ENCODE measurements at places on chromosomes 12 and 14.

DNA sequence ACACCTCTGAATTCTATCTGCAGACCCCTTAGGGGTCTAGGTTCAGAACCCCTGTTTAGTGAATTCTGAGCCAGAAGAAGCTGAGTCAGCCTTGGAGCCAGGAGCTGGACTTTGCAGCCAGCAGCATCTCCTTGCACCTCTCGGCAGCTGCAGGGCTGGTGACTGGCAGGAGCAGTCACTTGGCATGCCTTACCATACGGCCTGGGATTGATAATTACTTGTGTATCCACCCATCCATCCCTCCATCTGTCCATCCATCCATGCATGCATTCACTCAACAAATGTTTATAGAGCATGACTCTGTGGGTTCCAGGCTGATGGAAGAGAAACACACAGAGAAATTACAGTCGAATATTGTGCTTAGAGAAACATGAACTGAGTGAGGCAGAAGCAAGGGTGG is 67.5 kb upstream of the PRIMA1 start:
- H3K4me3 ChIP-seq = no peak overlapping the region
- H3K36me3 ChIP-seq = no peaks in the 10 kb centered on the region
- H3K4me1 ChIP-seq = peaks cover 23% of the 10 kb centered on the region
- H3K27me3 ChIP-seq = no peaks in the 10 kb centered on the region
- H3K27ac ChIP-seq = no peak overlapping the region

GRCh38 chr12:112964915-112965314 is 13.4 kb upstream of the OAS2 start:
- no peaks in the 10 kb centered on the region for H3K27me3 ChIP-seq
- no peaks in the 10 kb centered on the region for H3K36me3 ChIP-seq

DNA sequence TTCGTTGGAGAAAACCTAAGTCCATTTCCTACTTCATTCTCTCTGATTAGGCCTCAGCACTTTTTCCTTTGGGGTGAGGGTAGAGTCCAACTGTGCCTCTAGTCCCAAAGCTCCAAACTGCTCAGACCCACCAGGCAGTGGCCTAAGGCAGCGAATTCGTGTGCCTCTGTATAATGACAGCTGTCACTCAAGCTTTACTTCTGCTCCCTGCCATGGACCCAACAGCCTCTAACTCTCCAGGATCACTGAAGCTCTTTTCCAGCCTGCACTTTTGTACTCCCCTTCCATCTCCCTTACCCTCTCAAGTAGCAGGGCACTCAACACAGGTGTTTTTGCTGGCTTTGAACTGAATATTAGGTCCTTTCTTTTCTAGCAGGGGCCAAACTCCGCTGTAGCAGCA is 14.8 kb upstream of the OR6S1 start:
- no peaks in the 10 kb centered on the region for H3K36me3 ChIP-seq
- H3K4me1 ChIP-seq = no peaks in the 10 kb centered on the region
- no peak for DNase-seq

DNA sequence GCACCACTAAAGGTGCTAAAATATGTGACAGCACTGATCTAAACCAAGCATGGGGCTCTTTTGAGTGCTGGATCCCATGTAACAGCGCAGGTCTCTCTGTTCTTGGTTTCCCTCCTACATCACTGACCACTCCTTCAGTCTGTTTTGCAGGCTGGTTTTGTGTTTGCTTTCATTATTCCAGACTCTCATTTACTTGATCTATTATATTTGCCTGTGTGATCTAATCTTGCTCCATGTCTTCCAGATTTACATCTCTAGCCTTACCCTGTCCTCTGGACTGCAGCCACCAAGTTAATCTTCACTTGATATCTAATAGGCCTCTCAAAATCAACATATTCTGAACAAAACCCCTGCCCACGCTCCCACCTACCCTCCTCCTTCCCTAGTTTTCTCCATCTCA is 8.6 kb downstream of the GLIPR1 start:
- no peak overlapping the region for H3K4me3 ChIP-seq
- no peaks in the 10 kb centered on the region for H3K27me3 ChIP-seq
- DNase-seq = no peak
- H3K27ac ChIP-seq = no peak overlapping the region
- H3K4me1 ChIP-seq = no peaks in the 10 kb centered on the region

DNA sequence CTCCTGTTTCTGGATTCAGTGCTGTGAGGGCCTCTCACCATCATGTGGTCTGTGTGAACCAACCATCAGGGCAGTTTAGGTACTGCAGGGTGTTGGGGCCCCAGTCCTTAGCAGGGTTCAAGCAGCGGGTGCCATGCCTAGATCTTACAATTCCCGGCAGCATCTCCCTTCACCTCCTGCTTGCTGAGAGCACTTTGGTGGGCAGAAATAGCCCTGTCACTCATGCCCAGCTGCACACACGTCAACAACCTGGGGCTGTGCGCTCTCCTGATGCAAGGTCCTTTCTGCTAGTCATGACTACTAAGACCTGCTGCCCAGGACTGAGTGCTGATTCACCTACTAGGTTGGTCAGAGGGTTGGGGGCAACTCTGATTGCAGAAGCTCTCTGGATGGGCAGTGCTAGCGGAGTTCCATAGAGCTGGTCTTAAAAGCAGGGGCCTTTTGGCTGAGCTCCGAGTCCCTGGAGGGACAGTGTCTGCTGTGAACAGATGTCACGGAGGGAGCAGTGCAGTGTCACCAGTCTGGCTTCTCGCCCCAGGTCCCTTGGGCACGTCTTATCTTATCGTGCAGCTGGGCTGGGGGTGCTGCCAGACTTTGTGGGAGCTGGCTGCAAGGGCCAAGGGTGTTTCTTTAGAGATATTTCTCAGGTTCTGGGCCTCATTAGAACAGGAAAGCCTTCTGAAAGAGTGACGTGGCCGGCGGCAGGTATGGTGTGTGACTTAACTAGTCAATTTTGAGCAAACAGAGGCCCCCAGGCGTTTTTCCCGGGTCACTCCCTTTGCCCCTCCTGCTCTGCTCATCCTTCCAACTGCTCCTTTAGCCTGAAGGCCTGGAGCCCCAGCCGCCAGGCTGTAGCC is 71.8 kb downstream of the NINJ2 start:
- no peak overlapping the region for H3K27ac ChIP-seq
- no peaks in the 10 kb centered on the region for H3K27me3 ChIP-seq

DNA sequence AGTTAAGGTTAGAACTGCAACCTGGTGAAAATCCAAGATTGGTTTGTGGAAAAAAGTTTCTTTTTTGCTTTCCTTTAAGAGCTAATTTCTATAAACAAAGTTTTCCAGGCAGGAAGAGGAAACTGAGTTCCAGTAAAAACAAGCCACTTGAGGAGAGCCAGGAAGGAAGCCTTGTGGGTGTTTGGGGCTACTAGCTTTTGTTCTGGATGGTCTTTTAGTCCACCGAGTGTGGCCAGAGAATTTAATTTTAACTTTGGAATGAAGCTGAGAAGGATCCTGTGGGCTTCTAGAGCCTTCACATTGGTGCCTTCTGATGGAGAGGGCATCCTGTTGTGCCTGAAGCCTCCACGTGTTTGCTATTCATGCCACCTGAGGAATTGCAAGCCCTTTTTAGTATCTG is 327.9 kb downstream of the C12orf75 start:
- H3K4me3 ChIP-seq = no peak overlapping the region
- no peaks in the 10 kb centered on the region for H3K36me3 ChIP-seq
- H3K27ac ChIP-seq = no peak overlapping the region
- H3K4me1 ChIP-seq = no peaks in the 10 kb centered on the region

GRCh38 chr14:34931206-34931605 is 51.6 kb upstream of the SRP54 start:
- no peaks in the 10 kb centered on the region for H3K27me3 ChIP-seq
- no peak for DNase-seq
- no peaks in the 10 kb centered on the region for H3K4me1 ChIP-seq
- H3K27ac ChIP-seq = no peak overlapping the region
- H3K36me3 ChIP-seq = no peaks in the 10 kb centered on the region

- H3K27me3 ChIP-seq = peaks cover 6% of the 10 kb centered on the region
- H3K36me3 ChIP-seq = no peaks in the 10 kb centered on the region
- no peak overlapping the region for H3K27ac ChIP-seq
- no peak overlapping the region for H3K4me3 ChIP-seq
- DNase-seq = peak; percentile 58
Measured at GRCh38 chr14:55245657-55246268, 25.5 kb upstream of the FBXO34 start.

DNA sequence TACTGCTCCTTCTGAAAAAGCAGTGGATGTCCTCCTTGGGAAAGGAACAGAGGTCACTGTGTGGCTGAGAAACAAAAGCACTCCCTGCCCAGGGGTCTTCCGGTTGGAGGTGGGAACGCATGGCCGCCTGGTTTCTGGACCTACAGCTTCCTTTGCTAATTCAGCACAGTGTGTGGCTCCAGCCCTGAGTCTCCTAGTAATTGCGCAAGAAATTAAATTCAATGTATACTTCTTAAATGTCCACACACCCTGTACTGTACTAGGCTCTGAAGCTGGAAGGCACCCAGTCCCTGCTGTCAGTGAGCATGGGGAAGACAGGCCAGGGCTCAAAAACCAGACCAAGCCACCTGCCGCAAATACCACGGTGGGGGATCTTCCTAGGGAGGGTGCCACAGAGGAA is 13.4 kb downstream of the SLC24A4 start:
- no peak overlapping the region for H3K27ac ChIP-seq
- no peaks in the 10 kb centered on the region for H3K4me1 ChIP-seq
- DNase-seq = no peak
- no peaks in the 10 kb centered on the region for H3K36me3 ChIP-seq
- no peak overlapping the region for H3K4me3 ChIP-seq

DNA sequence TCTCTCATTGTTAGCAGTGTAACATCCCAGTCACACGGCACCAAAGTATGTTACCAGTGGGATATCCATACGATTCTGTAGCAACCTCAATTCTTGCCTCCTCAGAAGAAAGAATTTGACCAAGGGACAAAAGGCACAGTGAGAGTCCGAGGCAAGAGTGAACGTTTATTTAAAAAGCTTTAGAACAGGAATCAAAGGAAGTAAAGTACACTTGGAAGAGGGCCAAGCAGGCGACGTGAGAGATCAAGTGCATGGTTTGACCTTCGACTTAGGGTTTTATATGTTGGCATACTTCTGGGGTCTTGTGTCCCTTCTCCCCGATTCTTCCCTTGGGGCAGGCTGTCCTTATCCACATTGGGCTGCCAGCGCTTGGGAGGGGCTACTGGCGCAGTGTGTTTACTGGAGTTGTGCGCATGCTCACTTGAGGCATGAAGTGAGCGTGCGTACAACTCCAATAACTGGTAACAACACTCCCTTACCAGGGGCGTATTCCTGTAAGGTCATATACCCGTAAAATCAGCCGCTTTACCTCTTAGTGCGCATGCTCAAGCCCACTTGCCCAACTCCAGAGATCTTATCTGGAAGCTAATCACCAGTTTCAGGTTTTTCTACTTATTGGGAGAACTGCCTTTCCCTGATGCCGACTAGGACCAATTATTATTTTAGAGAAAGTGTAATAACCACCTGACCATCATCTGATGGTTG is 71.7 kb downstream of the FAR2 start:
- H3K4me1 ChIP-seq = no peaks in the 10 kb centered on the region
- H3K36me3 ChIP-seq = no peaks in the 10 kb centered on the region
- no peaks in the 10 kb centered on the region for H3K27me3 ChIP-seq
- H3K27ac ChIP-seq = no peak overlapping the region

DNA sequence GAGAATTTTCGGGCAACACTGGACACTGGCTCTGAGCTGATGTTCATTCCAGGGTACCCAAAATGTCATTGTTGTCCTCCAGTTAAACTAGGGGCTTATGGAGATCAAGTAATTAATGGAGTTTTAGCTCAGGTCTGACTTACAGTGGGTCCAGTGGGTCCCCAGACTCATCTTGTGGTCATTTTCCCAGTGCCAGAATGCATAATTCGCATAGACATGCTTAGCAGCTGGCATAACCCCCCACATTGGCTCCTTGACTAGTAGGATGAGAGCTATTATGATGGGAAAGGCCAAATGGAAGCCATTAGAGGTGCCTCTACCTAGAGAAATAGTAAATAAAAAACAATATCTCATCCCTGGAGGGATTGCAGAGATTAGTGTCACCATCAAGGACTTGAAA is 818.9 kb downstream of the TMTC2 start:
- H3K4me3 ChIP-seq = no peak overlapping the region
- no peaks in the 10 kb centered on the region for H3K27me3 ChIP-seq
- H3K36me3 ChIP-seq = no peaks in the 10 kb centered on the region
- no peaks in the 10 kb centered on the region for H3K4me1 ChIP-seq

GRCh38 chr14:66105815-66106214 is 380.4 kb upstream of the CCDC196 start:
- no peak overlapping the region for H3K4me3 ChIP-seq
- no peak for DNase-seq
- H3K27me3 ChIP-seq = no peaks in the 10 kb centered on the region
- no peak overlapping the region for H3K27ac ChIP-seq
- H3K4me1 ChIP-seq = no peaks in the 10 kb centered on the region
